GM19239 (cell line): ENCODE measurements at places on chromosomes 6 and 20.

GRCh38 chr20:16178546-16179135 is 394.6 kb downstream of the KIF16B start:
- DNase-seq, result no peak

DNA sequence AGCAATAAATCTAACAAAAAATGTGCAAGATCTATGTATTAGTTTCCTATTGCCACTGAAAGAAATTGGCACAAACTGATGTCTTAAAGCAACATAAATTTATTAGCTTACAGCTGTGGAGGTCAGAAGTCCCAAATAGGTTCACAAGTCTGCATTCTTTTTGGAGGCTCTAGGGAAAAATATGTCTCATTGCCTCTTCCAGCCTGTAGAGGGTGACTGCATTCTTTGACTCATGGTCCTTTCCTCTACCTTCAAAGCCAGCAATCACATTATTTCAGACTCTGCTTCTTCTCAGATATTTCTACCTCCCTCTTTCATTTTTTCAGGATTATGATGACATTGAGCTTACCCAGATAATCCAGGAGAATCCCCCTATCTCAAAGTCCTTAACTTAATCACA is 1531.1 kb downstream of the KHDRBS2 start:
- no peak for DNase-seq

GRCh38 chr6:1322696-1323219 is 10.9 kb downstream of the FOXQ1 start:
- DNase-seq, result no peak

- no peak for DNase-seq
Observed at GRCh38 chr6:162343198-162343935, 384.2 kb downstream of the PRKN start.

DNA sequence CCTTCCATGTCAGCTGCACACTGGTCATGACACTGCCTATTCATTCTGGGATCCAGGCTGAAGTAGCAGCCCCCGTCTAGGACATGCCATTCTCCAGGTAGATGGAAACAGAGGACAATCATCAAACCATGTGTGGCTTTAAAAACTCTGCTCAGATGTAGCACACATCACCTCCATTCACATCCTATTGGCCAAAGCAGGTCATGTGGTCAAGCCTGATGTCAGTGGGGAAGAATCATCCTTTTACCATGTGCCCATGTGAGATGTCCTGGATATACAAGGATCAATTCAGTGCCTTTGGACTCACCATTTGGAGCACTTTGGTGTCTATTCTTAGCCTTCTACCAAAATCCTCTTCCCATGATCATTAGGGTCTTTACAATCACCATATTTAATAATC is 99.5 kb downstream of the CDC5L start:
- DNase-seq, result no peak

- DNase-seq, result peak; percentile 85
Observed at GRCh38 chr6:43454696-43455530, 435 bp downstream of the DLK2 start.

GRCh38 chr6:157995458-157995857 is 13.8 kb downstream of the SYNJ2 start:
- DNase-seq, result no peak

GRCh38 chr20:58714340-58714922 is 21.8 kb downstream of the NPEPL1 start:
- DNase-seq, result no peak

DNA sequence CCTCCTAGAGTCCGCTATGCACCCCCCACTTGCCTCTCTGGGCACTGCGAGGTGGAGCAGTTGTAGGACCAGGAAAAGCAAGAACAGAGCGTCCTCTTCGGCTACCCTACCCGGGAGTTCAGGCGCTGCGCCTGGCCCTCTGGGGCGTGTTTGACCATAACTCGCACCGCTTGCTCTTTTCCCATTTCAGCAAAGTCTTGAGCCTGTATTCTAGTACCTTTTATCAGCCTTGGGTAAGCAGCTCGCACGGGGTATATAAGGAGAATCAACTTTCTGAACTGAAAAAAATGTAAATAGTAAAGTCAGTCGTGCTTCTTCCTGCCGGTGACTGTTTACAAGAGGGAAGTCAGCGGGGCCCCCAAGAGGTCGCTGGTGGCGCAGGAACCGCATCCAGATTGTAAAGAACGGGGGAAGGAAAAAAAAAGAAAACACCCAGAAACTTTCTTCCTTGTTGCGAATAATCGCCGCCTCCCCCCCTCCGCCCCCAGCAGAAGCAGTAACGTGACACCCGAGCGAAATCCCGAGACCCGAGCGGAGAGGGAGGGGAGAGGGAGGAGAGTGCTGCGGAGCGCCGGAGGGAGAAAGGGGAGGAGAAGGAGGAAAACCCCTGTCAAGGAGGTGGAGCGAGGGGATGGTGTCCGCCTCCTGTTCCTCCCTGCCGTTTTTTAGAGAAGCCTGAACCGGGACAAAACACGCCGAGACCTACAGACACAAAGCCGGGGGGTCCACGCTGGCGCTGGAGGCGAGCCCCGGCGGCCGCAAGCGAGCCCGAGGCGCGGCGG is at the start of gene UST:
Gene UST, plus strand, starts transcription at position 668 of the 782 bp plus-strand sequence. CDS start 401 bp downstream, outside the sequence.
- DNase-seq, result no peak

DNA sequence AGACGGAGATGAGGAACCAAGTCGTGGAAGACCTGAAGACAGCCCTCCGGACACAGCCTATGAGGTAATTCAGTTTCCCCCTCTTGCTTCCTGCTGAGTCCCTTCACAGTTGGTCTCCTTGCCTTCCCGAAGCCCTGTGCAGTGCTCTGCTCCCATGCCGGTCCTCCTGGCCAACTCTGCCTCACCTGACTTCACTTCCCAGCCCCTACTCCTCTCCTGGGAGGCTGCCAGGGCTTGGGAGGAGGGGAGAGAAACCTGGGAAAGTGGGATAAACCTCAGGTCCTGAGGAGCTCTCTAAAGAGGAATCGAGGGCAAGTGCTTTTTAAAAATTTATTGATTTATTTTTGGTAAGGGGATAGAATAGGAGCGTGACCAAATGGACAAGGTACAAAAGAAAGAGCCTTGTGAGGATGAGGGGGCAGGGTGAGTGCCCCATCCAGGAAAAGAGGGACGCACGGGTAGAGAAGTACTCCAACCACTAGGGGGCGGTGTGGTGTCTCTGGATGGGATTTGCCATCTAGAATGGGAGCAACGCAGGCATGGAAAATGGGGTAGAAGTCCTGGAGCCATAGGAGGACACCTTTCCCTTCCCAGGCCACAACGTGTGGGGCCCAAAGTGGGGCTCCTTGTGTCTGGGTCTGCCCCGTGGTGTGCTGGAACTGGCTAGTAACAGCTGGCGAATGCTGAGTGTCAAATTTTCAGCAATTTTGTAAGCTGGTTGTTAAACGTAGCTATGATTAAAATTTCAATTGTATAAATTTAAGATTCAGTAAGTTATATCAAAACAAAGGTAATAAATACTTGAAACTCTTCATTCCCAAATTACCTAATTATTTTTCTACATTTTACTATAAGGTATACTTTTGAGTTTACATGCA is 69.0 kb downstream of the MOCS1 start:
- peak; percentile 48 for DNase-seq

DNA sequence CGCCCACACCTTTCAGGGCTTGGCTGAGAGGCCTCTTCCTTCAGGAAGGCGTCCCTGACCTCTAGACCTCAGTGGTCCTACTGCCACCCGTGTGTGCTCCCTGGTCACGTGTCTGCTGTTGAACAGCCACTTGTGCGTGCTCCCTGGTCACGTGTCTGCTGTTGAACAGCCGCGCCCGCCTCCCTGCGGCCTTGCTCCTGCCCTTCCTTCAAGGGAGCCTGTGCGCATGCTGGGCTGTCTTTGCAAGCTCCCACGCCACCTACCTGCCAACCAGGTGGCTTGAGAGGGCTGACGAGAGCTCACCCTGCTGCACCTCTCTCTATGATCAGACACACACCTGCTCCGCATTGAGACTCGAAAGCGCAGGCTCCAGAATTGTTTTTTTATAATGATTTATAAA is 179.3 kb downstream of the BMP7 start:
- DNase-seq, result no peak

GRCh38 chr6:75178757-75179156 is 27.1 kb downstream of the COL12A1 start:
- no peak for DNase-seq

GRCh38 chr6:161671117-161671516 is 397.3 kb upstream of the AGPAT4 start:
- no peak for DNase-seq

DNA sequence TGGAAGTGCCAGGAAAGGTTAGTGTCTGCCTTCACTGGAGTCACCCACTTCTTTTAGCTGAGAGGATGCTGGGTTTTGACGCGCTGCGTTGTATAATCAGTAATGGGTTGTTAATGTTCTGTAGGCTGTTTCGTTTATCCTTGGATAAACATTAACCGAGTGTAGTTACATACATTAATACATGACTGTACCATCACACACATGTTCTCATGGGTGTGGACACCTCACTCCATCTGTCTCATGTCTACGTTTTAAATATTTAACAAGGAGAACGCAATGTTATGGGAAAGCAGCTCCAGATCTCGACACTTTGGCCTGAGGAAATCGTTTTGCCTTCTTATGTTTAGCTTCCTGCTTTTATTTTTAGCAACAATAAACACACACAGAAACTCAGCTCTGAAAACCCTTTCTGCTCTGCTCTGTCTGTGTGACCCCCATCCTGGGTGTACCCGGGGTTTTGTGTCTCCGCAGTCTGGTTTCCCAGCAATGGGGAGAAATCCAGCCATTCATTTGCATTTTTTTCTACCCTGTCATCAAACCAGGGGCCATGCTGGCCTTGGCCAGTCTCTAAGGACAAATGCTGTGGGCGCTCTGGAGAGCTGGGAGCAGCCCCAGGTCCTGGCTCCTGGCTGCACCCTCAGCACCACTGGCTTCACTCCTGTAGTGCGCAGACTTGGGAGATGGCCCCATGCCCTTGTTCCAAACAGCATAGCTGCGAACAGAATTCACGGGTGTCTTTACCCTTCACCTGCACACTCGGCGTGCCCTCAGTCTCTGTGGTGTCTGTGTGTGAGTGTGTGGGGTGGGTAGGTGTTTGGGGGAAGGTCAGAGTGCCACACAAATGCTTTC is 110.8 kb downstream of the ERMARD start:
- DNase-seq, result no peak
